ENCODE measurements at places on chromosomes 3 and 15.
A peak's percentile ranks its signal among the peaks of the same experiment; 100 is the strongest.

DNA sequence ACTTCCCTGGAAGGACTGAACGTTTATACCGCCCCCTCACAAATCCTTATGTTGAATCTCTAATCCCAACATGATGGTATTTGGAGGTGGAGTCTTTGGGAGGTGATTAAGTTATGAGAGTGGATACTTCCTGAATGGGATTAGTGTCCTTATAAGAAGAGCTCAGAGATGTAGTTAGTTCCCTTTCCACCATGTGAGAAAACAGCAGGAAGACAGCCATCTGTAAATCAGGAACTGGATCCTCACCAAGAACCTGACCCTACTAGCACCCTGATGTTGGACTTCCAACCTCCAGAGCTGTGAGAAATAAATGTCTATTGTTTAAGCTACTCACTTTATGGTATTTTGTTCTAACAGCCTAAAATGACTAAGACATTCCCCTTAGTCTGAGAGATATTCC is 33.3 kb upstream of the SACM1L start:
- no peak for DNase-seq

GRCh38 chr3:5186089-5186857 is 1.2 kb upstream of the EDEM1 start:
- DNase-seq = no peak

DNA sequence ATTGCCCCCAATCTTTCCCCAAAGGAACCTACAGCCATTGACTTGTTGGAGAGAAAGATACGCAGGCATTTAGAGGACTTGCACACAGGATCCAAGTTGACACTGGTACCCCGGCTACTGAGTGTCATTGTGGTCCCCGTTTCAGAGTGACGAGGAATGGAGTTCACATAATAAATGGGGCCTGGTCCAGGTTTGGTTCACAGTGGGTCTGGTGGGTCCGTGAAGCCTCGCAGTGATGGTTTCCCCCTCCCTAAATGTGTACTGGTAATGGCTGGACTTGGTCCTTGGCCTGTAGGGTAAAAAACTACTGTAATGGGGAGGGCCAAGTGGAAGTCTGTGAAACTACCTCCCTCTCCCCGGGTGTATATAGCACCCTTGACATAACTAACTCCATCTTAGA is 232.1 kb upstream of the LYSMD4 start:
- DNase-seq = no peak

GRCh38 chr3:52240059-52240885 is 1.3 kb upstream of the TWF2 start:
- DNase-seq = no peak

DNA sequence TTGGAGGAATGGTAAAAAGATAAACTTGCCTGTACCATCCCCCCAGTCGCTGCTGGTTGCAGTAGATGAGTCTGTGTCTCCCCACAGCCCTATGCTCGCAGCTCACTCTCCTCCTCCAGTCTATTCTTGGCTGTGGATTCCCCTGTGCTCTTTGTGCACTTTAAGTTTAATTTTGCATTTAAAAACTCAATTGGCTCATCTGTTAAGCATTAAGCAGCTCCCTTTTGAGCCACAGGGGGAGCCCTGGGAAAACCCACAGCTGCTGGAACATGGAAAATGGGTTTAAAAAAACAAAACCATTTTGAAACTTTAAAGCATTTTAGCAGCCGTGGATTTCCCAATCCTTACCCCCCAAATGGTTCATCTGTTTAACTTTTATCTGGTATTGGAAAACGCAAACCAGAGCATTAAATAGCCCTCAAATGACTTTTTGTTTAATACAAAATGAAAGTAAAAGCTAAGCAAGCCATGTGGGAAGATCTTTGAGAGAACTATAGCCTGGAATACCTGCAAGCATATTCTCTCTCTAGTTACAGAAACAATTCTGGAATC is 536.9 kb downstream of the ZIC1 start:
- no peak for DNase-seq

DNA sequence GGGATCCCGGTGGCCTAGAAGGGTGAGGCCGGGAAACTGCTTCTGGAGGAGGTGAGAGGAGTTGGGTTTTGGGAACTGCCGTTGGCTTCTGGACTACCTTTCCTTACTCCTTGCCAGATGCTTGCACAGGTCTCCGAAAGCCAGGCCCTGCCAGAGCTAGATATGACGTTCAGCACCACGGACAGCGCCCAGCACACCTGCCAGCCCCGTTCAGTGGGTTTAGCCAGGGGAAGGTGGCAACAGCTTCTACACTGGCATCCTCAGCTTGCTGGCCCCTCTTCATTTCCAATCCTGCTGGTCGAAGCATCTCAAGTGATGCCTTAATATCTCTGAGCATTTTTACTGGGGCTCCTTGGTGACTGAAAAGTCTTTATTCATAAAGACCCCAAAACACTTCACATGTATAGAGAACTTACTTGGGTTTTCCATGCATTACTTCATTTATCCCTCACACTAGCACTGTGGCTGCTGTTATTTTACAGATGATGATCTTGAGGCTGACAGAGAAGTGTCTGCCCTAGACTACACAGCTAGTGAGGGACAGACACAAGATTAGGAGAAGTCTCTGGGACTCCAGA is 21.9 kb downstream of the HCN4 start:
- peak; percentile 2 for DNase-seq

DNA sequence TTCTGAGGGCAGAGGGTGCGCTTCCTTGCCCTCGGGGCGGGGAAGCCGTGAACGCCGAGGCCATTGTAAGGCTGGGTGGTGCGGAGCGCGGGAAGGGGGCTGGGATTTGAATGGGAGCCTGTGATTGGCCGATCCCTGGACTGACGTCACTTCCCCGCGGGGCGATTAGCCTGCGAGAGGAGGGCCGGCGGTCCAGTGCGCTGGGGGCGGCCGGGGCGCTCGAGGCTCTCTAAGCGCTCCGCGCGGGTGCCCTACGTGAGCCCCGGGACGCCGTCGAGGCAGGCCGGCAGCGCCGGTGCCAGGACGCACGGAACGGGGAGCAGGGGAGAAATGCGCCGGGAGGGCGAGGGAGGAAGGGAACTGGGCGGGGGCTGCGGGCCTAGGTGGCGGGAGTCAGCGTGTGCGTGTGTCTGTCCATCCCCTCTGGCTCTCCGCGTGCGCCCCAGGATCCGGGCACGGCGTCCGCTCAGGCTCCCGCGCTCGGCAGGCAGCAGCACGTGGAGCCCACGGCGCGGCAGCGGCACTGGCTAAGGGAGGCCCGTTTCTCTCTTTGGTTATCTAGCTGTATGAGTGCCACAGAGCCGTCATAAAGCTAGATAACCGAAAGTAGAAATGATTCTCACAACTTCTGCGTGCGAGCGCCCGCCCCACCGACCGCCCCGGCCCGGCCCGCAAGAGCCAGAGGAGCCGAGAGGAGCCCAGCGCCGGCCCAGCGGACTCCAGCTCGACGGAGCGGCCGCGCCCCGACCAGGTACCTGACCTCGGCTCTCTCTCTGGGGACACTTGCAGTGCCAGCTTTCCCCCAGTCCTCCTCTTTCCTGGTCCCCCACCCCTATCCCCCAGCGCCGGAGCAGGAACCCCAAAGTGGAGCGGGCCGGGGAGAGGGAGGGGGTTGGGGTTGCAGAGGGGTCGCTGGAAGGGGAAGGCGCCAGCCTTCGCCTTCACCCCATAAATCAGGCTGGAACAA is 33.1 kb upstream of the POLG start:
- DNase-seq = no peak

DNA sequence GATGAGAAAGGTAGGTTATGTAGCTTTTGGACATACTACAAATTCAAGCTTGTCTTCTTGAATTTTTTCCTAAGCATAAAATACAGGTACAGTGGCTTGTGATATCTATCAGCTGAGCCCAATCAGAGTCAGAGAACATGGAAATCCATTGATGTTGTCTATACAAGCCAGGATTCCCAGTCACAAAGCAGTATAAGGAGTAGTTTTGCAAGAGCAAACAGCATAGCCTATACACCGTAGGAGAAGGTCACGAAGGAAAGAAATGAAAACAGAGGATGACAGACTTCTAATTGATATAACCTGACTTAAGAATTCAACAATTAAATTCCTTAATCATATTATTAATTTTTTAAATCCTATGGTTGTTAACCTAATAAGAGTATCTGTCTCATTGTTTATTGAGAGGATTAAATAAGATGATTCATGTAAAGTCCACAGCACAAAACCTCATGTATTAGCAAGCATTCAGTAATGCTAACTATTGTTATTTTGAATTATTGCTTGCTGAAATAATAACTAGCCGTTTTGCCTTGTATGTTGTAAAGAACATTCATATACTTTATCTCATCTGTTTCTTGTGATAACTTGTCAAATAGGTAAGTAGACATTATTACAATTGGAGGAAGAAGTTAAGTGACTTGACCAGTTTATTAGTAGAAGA is 276.6 kb upstream of the ZPLD1 start:
- DNase-seq = no peak

- DNase-seq = no peak
Measured at GRCh38 chr15:33131552-33132232, 62.8 kb downstream of the FMN1 start.

DNA sequence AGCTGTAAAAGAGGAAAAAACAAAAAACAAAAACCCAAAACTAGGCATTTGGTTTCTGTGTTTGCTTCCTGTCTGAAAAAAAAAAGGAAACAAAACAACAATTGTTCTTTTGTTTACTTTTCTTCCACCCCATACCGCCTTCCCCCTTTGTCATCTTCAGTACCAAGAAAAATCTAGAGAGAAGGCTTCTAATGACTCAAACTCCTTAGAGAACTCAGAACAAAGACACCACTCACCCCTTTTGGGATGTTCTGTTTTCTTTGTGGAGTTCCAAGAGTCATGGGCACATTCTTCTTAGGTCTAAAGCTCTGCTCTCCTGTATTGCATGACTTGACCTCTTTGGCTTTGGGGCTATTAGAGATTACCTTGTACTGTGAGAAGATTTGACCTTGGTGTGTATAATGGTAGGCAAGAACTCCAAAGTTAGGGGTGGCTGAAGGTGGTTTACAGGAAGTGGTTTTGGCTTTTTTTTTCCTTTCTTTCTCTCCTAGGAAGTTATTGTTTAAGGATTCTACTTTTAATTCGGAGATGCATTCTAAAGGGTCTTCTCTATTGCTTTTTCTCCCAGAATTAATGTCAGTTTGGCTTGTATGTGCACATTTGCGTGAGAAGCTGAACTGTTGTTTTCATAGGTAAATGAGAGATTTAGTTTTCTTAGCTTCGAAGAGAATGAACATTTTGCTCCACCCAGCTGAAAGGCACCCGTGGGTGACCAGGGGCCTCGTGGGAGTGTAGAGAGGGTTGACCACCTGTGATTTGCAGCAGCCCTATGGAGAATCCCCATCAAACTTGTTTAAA is 39.5 kb upstream of the ZBTB20 start:
- DNase-seq = no peak

GRCh38 chr3:46135475-46135874 is 72.6 kb downstream of the CCR1 start:
- DNase-seq = no peak

GRCh38 chr3:158079599-158079998 is 26.6 kb downstream of the SHOX2 start:
- DNase-seq = no peak

- DNase-seq = no peak
Measured at GRCh38 chr3:158753854-158754253, 21.6 kb upstream of the RARRES1 start.

DNA sequence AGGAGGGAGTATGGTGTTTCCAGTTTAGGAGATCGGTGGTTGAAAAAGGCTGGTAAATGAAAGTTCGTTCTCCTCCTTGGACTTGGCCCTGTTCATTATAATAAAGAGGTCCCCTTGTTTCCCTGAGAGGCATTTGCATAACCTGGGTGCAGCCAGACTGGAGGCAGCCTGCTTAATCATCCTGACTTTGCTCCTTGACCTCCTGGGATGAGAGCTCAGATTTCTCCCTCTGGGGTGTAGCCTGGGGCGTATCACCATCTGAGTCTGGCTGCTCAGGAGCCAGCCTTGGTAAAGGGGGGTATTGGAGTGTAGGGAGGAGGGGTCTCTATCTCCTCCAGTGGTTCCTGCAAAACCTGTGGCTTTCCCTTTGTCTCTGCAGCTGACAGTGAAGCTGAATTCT is 21.3 kb upstream of the ACAD9 start:
- DNase-seq = no peak

DNA sequence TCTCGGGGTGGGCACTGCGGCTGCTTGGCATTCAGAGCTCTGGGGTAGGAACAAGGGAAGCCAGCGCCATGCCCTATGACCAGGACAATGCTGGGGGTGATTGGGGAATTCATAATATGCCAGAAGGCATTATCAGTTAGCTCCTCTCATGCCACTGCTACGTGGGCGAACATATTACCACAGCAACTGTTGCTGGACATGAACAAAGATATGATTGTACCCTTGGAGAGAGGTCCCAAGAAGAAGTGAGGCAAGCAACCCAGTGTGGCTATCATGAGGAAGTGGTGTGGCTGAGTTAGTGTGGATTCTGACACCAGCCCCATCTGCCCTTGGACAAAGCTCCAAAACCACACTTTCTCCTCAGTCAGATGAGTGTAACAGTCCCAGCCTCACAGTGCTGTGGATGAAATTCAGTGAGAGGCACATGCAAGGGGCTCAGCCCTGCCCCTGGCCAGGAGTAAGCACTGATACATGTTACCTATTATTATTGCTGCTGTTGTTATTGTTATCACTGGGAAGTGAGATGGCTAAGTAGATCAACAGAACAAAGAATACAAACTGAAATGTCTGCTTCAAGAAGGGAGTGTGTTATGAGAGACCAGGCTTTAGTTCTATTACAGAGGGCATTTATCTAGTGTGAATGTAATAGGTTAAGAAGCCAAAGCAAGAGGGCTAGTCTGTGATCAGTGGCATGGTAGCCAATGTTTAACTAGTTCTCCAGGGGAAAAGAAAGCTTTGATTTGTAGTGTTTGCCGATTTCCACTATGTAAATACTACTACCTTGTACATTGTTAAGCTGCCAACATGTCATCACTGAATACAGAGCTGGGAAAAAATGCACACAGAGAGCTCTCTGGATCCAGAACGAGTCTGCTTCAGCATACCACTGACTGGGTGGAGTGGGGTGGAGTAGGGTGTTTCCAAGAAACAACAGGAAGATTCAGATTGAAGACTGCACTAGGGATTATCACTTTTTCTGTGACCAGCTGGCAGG is 222.3 kb upstream of the EIF1B start:
- DNase-seq = no peak

DNA sequence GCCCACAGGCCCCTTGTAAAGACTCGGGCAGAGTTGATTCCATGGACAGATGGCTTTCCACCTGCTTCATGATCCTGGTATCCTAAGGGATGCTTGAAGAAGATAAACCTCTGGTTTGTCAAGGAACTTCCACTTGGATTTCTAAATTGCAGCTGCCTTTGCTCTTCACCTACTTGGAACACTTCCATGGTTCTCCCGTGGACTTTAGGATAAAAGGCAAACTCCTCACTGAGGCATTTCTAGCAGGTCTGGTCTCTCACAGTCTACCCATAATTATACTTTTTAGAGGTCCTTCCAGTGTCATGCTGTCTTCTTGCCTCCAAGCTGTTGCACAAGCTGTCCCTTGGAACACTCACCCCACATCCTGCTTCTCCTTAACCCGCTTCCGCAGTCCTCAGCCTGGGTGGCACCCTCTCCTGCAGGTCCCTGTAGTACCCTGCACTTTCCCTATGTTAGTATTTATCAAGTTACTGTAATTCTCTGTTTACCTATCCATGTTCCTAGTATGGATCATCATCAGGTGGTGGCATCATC is 12.7 kb downstream of the TLNRD1 start:
- DNase-seq = no peak
